ENCODE measurements at places on chromosomes 4 and X.

DNA sequence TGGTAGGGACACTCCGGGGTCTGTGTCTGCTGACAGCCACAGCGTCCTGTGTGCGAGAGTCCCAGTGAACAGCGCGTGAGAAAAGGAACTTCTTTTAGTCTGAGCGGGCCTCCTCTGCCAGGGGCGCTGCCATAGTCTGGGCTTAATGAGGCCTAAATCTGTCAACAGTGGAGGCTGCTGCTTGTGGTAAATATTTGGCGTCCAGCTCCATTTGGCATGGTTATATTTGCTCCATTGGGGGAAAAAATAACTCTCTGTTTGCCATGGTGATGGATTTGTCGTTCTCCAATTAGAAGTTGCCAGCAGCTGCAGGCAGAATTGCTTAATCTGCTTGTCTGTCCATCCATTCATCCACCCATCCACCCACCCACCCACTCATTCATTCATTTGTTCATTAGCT is 71.4 kb upstream of the PSAPL1 start:
- no peak for DNase-seq

- no peak for DNase-seq
These were observed 51.9 kb upstream of the DCTD start for GRCh38 chr4:182968917-182969650.

- no peak for DNase-seq
These were observed 152.0 kb upstream of the EDNRA start for GRCh38 chr4:147328756-147329446.

GRCh38 chrX:107686792-107687191 is 58.5 kb downstream of the PRPS1 start:
- DNase-seq = no peak

- DNase-seq = no peak
These were observed 29.7 kb downstream of the PPP1R2C start for GRCh38 chrX:42748067-42748850.

GRCh38 chrX:75118296-75118695 is 37.8 kb downstream of the ABCB7 start:
- no peak for DNase-seq

DNA sequence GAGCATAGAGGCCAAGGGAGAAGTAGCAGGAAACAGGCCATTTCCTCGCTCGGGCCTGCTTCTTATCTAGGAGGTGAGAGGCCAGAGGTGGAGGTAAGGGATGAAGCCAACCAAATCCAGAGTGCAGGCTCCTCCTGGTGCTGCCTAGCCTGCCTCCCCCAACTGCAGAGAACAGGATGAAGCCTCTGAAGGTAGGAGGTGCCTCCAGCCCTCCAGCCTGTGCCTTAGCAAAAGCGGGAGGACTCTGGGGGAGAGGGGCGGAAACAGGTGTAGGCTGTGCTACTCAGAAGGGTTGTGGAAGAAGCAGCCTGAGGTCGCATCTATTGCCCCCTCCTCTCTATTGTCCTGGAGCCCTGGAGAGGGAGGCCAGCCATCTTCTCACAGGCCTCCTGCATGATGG is 2.9 kb upstream of the MTM1 start:
- DNase-seq = no peak

GRCh38 chr4:185921583-185922555 is 109.9 kb upstream of the SORBS2 start:
- DNase-seq = no peak

DNA sequence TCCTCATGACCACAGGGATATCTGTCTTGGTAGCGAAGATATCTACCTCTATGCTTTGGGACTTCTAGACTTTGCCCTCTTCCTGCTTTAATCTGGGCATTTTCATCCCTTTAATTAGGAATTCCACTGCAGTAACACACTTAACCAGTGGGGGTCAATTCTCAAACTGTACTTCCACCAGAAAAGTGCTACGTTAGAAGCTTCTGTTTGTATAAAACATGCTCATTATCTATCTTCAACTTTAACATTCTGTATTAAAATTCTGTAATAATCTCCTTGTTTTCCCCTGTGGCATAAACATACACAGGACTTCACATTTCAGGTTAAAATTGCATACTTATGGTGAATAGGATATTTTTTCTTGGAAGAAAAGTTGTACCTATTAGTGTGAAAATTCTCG is 105.6 kb downstream of the AMMECR1 start:
- DNase-seq = no peak

DNA sequence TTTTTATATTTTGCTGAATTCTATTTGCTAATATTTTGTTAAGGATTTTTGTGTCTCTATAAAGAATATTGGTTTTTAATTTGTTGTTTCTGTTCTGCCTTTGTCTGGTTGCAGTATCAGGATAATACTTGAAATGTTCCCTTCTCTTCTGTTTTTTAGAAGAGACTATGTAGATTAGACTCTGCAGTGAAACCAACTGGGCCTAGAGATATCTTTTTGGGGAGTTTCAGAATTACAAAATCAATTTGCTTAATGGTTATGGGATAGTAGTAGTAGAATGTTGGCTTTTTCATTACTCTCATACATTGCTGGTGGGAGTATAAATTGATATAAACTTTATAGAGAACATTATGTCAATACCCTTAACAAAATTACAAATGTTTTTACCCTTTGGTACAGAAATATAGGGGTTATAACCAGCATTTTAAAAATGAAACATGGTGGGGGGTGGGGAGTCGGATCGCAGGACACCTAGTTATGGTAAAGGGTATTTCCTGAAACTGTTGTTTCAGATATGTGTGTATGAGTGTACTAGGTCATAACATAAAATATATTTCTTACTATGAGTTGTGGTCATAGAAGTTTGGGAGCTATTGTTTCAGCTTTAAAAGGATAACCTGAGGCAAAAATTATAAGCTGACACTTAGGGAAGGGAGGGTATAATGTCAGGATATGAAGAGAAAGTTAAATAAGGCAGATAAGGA is 29.0 kb downstream of the CLOCK start:
- DNase-seq = no peak

GRCh38 chrX:38571058-38571457 is 9.7 kb downstream of the TSPAN7 start:
- DNase-seq = no peak

DNA sequence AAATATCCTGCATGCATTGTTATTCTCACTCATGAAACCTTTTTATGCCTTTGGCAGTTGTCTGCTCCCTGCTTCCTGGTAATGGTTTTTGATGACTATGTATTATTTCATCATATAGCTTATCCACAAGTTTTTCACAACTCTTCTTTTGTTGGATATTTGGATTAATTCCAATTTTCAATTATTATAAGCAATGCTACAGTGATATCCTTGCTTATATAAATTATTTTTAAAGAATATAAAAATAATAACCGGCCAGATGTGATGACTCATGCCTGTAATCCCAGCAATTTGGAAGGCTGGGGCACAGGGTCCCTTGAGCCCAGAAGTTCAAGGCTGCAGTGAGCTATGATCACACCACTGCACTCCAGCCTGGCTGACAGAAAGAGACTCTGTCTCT is 47.0 kb downstream of the ASIC5 start:
- DNase-seq = no peak

- no peak for DNase-seq
These were observed 59.0 kb upstream of the C1QTNF7 start for GRCh38 chr4:15368856-15369255.

DNA sequence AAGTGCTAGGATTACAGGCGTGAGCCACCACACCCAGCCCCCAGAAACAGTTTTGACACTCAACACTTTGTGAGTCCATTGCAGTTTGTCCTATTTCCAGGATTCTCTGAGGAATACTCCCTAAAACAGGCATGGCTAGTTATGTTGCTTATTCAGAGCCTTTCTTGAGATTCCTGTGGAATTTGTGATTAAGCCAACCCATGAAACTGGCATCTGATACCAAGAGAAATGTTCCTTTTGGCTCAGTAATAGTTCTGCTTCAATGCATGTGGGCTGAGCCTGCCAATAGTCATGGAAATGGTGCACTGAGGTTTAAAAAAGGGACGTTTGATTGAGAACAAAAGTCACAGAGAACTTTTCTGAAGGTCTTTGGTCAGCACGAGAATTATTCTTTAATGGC is 241.7 kb downstream of the PPP1R2C start:
- DNase-seq = no peak

DNA sequence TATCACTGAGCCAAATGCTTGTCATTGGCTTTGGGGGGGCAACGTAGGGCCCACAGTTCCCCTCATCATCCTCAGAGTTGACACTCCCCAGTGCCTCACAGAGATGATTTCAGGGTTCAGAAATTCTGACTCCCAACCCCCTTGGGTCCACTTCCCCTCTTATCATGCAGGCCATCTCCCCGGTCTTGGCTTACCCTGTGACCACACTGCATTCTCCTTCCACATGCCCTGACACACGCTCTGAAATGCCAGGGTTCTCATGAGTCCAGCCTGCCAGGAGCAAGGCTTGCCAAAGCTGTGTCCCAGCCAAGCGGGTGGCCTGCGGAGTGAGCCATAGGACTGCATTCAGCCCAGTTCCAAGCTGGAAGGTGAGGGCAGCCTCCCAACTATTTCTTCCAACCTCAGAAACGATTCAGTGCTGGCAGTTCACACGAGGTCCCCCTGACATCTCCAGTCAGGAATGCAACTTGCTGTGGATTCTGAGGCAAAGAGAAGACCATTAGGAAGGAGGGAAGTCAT is 101.2 kb downstream of the SMIM20 start:
- no peak for DNase-seq

- no peak for DNase-seq
These were observed 465.5 kb upstream of the CTSO start for GRCh38 chr4:156419080-156419685.

GRCh38 chr4:120922381-120923206 is at the start of gene PRDM5:
Gene PRDM5 (minus strand): TSS chr4:120922726. CDS start chr4:120922608, 118 bp downstream.
- DNase-seq = no peak

- DNase-seq = no peak
These were observed 132.2 kb downstream of the AFAP1 start for GRCh38 chr4:7807351-7807921.

DNA sequence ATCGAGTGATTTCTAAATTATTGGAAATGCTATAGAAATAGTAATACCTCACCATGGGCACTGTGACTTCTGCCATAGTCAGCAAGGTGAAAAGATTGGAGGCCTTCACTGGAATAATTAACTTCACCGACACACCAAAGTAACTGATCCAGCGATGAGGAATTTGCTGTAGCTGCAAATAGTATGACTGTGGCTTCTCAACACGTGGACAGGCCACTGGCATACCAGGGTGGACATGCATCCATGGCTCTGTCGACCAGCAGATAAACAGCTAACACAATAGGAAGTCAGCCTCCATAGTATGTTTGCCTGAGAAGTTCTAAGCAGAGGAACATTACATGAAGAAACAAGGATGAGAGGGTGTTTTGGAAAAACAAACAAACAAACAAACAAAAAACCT is 10.9 kb upstream of the FAT4 start:
- DNase-seq = no peak

DNA sequence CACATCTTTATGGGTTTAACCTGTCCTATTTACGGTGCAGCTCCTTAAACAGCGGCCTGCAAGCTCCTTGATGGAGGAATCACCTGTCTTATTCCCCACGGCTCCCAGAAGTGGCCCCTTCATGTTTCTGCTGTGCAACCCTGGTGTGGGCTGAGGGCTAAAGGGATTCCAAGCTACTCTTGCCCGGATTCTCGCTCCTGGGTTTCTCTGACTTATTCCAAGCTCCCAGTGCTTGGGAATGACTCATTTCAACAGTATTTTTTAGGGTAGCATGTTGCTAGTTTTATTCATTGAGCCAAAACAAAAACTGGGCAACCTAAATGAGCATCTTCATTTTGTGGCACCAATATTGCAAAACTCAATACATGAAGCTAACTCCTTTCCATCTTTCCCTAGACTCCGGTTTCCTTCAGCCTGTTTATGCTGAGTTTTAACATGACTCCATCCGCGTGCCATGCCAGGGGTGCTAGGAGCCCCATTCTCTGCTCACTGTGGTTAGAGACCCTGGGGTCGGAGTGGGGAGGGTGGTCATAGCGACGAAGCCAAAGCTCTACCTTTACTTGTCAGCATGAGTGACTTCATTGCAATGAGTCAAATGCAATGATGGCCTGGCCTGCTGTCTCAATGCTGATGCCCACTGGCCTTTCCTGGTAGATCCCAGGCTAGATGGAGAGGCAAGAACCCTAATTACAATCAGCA is 349.7 kb downstream of the NR3C2 start:
- DNase-seq = no peak

- no peak for DNase-seq
These were observed 226.0 kb upstream of the FTHL17 start for GRCh38 chrX:31297881-31298280.

- DNase-seq = no peak
These were observed 42.5 kb downstream of the DTHD1 start for GRCh38 chr4:36323816-36324419.

- no peak for DNase-seq
These were observed 321.3 kb downstream of the PTTG2 start for GRCh38 chr4:38281371-38282071.

GRCh38 chrX:154371789-154372300 is 2.6 kb downstream of the FLNA start:
- no peak for DNase-seq

DNA sequence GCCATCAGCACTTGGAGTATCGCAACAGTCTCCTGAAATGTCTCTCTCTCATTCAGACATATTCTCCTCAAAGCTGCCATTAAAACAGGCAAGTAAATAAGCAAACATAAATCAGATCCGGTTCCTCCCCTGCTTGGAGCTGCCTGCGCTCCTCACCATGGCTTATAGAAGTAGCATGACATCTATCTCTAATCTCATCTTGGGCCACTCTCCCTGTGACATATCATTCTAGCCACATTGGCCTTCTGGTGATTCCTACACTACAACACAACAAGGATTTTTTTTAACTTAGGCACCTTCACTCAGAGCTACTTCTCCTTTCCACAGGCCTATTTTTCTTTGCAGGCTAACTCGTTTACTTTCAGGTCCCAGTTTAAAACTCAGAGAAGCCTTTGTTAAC is 387.9 kb downstream of the ARHGAP24 start:
- no peak for DNase-seq

- no peak for DNase-seq
These were observed 27.1 kb downstream of the AFM start for GRCh38 chr4:73508651-73509050.

Data from stimulated activated CD4-positive, alpha-beta T cell treated with anti-CD3 and anti-CD28 coated beads, Interleukin-1b, Interleukin-23, amount 100 ng/mL, for 1 hour (primary cell).